HFF-Myc (cell line): ENCODE measurements at places on chromosomes 7 and 10.
A peak's percentile ranks its signal among the peaks of the same experiment; 100 is the strongest.

DNA sequence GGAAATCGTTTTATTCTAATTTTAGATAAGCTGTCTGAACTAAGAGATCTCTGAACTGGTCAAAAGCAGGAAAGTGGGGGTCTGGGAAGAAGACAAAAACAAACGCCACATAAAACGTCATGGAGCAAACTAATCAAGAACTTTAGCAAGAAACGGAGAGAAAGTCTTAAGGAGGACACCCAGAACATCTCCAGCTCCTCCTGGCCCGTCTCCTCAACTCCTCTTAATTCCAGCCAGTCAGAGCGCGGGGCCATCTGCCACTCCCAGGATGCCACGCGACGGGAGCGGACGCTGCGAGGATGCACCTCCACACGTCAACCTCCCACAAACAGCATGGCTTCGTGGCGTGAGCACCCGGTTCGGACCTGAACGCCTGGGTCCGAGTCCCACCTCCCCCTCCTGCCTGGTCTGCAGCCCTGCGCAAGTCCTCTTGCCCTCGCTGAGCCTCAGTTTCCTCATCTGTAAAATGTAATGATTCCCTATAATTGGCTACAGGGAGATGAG lies 598 bp downstream of the MMS19 start:
- no peak for DNase-seq

GRCh38 chr7:26989897-26990670 lies 105.7 kb downstream of the HOXA1 start:
- no peak for DNase-seq

DNA sequence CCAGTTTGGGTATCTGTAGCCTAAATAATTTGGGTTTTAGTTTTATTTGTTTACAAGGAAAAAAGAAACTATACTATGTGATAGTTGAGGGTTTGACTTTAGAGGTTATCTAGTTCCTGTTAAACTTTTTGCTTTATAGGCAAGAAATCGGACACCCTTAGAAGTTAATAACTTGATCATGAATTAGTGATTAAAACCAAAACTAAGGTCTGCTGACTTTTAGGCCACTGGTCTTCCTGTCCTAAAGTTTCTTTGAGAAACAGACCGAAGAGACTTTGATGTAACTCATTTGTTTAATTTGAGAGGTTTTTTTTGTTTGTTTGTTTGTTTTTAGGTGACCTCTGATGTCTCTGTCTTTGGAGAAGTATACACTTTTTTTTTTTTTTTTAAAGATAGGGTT lies 59.7 kb downstream of the PHTF2 start:
- no peak for DNase-seq

DNA sequence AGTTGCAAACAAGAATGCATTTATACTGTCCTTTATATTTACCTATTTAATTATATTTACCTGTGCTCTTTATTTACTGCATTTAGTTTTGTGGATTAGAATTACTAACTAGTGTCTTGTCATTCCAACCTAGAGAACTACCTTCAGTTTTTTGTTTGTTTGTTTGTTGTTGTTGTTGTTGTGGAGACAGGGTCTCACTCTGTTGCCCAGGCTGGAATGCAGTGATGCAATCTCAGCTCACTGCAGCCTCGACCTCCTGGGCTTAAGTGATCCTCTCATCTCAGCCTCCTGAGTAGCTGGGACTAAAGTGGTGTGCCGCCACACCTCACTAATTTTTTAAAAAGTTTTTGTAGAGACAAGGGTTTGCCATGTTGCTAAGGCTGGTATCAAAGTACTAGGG lies 156.4 kb upstream of the AKR1E2 start:
- no peak for DNase-seq

- DNase-seq, result no peak
Observed at GRCh38 chr7:147060070-147060469, 943.5 kb downstream of the CNTNAP2 start.

DNA sequence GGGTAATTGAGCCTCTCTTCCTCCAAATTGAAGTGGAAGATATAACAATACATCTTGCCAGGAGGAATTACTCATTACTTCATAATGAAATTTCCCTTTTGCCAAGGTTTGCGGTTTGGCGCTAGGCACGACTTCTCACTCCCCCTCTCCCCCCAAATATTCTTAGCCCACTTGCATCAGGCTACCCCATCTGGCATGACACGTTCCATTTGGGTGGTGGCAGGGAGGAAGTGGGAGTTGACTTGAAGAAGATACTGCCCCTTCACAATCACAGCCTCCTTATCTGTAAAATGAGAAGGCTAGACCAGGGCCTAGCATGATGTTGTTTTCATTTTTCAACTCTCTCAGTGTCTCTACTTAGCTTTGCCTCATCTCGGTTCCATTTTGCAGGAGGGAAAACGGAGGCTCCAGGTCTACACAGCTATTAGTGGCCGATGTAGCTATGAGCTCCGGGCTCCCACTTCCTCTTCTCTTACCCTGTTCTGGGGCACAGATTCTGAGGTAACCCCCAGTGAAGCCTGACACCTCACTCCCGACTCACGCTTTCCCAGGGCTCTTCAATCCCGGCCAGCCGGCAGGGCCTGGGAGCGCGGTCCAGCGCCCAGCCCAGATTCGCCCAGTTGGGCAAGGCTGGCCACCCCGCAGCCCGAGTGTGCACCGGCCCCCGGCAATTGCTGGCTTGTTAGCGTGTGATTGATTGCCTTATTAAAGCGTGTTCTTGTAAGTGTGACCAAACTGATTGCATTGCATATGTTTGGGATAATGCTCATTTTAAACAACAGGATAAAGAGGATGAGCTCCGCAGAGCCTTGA lies 6.5 kb downstream of the EVX1 start:
- DNase-seq, result no peak

DNA sequence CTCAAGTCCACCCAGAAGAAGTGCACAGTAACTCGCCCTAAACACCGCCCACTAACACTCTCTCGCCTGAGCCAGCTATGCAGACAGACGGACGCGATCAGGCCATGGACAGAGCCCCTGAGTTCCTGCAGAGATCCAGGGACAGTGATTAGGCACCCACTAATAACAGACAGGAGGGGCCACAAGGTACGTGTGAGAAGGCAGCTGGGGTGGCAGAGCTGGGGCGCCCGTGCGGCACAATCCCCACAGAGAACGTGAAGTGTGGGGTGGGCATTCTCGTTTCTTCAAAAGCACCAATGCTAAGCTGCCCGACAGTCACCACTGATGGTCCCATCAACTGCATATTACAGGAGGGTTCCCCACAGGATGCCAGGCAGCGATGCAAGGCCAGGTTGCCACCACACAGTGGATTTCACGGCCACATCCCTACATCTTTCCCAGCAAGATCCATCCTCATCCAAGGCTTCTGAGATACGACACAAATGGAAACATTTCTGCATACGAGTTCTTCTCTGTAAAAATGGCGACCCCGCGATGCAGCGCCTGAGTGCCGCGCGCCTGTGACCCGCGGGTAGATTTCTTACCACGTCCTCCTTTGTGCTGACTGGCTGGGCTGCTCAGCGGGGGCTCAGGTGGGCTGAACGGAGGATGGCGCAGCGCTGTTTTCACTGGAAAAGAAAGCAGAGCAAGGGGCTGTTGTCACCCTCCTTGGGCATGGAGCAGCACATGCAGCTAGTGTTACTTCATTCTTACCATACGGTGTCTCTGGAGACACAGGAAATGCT lies 237.5 kb downstream of the TNS3 start:
- DNase-seq, result no peak

GRCh38 chr10:32516567-32517495 lies 70.9 kb downstream of the CCDC7 start:
- DNase-seq, result no peak

DNA sequence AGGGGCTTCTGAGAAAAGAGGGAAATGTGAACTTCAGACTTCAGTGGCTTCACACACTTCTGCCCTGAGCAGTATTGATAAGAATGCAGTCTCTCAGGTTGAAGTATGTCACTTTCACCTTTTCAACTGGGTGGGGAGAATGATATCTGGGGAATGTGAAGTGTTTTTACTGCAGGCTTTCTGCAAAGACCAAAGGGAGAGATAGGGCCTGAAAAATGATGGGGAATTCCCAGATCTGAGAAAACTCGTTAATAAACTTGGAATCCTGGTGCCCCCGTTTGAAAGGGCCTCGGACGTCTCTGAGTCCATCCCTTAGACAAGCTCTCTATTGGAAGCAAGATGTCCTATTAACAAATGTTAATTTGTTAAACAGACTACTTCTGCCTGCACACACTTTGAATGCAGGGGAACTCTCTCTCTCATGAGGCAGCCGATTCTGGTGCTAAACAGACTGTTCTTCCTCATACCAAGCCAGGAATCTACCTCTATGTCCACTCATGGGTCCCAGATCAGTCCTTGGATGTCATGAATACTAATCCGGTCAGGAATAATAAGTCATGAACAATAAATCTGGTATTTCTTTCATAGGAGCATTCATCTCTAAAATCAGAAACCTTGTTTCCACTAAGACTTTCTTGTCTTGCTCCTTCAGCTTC lies 193.6 kb downstream of the JCAD start:
- DNase-seq, result no peak

DNA sequence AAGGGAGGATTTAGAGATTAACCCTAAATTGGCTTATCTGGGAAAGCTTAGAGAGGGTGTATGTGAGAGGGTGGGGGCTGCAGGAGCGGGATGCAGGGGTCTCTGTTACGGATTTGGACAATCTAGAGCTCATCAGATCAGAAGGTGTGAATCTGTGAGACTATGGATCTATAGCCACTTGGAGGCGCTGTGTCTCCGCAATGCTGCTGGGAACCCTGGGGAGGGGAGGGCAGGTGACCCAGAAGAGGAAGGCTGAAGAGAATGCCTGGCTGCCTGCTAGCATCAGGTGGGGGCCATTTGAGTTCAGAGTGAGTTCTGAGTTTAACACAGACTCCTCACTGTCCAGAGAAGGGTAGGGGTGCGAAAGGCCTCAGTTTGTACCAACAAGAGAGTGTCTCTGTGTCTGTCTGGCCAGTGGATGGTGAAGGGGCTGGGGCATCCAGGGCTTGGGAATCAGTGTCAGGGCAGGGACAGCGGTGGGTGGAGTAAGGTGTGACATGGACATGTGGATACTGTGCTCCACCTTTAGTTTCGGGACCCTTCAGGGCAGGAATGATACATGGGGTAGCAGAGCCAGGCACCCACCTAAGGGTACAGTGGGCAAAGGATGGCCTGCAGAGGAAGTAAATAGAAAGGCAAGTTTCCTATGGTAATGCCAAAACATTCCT lies 187.3 kb upstream of the PRSS58 start:
- no peak for DNase-seq

- DNase-seq, result no peak
Observed at GRCh38 chr7:135980012-135980551, 2.9 kb upstream of the MTPN start.

DNA sequence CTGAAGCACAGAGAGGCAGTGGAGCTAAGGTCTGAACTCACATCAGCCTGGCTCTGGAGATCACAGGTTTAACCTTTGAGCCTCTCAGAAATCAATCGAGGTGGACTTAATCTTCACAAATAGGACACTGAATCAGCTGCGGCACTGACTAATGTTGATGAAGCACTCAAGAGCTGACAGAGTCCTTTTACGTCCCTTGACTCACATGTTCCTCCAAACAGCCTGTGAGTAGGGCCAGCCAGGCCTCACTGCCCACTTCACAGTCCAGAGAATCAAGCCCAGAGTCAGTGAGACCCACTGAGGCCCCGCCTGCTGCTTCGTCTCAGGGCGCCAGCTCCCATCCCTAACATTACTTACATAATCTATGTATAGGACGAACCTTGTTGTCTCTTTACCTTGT lies 63.1 kb downstream of the TNS3 start:
- DNase-seq, result no peak

DNA sequence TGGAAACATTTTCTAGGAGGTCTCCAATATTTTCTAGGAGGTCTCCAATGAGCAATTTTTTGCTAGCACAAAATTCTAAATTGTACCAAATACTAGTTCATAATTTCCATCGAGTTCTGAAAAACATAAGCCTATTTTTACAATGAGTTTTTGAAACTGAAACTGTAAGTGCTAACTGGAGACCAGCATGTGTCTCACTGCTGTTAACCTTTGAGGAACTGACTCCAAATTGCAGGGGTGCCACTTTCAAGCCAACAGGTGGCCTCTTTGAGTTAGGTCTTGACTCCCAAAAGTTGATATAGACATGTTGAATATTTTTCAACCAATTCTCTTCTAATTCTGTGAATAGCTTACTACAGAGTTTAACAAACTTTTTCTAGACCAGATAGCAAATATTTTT lies 58.8 kb downstream of the CAV1 start:
- no peak for DNase-seq

DNA sequence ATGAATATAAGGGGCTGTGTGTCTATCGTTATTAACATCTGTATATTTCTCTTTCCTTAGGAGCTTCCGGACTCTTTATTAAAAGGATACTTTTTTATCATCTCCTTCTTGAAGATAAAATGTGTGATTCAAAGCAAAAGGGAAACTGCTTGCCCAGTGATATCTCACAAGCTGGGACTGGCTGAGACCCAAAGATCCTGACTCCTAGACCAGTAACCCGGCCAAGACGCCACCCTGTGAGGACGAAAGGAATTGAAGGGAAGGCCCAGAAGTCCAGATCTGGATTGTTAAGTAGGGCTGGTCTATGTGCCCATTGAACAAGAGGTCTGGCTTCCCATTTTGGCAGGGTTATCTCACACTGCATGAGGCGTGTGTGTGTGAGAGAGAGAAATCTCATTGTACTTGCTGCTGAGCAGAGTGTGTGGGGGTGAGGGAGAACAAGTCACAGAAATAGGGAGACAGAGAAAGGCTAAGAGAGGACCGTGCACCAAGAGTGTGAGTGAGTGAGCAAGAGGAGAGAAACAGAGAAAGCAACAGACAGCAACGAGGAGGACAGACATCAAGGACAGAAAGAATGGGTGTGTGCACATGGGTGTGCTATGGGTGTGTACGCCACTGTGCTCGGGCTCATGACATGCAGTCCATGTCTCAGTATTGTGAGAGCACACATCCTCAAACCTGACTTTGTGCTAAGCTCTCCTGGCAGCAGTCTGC lies 75.4 kb downstream of the PLXNA4 start:
- no peak for DNase-seq

- no peak for DNase-seq
Observed at GRCh38 chr7:73463260-73463659, 29.7 kb downstream of the FZD9 start.

DNA sequence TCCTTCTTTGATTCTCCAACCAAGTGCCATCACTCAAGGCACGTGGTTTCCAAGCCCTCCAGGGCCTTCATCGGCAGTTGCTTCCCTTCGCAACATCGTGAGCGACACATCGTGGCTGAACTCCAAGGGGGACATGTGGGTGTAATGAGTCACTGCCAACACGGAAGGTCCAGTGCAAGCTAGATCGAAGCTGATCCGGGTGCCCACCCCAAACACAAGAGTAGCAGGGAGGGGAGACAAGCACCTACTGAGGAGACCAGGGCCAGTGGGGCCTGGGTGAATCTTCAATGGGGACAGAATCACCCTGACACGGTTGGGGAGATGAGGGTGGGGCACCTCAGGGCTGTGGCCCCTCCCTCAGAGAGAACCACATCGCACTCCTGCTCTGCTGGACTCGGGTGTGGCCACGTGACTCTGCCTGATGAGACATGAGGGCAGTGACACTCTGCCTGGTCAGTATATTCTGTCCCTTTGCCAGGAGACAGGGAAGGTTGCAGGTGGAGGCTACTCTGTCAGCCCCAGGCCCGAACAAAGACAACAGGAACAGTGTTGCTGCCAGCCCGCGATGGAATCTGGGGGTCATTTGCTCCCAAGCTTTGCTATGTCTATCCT lies 36.8 kb upstream of the HSPA12A start:
- DNase-seq, result peak; percentile 24

- no peak for DNase-seq
Observed at GRCh38 chr7:44533301-44534055, 7.7 kb downstream of the NPC1L1 start.

- no peak for DNase-seq
Observed at GRCh38 chr10:28177944-28178637, 124.8 kb downstream of the MPP7 start.

GRCh38 chr7:36408589-36408988 lies 18.9 kb downstream of the ANLN start:
- DNase-seq, result no peak

- DNase-seq, result no peak
Observed at GRCh38 chr7:21548491-21548890, 5.7 kb downstream of the DNAH11 start.
